Lung microvascular endothelial cell (primary cell): ENCODE measurements at places on chromosomes 2 and 18.

- DNase-seq, result peak; percentile 85
These were observed 63.4 kb upstream of the CHRNA1 start for GRCh38 chr2:174827371-174828369.

DNA sequence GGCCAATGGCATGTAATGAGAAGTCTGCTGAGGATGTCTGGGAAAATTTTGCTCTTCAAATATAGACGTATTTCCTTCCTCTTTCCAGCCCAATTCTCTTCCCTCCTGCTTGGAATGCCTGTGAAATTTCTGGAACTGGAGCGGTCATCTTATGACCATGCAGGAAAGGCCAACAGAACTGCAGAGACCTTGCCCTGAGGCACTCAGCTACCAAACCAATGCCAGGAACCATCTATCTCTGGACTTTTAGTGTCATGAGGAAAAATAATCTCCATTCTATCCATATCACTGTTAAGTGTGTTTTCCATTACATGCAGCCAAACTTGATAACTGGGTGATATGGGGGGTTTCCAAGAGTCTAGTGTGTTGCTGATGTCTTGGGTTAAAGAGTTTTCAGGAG lies 363.7 kb downstream of the SLC4A3 start:
- no peak for DNase-seq

GRCh38 chr2:205612636-205613035 lies 69.7 kb upstream of the NRP2 start:
- DNase-seq, result no peak

DNA sequence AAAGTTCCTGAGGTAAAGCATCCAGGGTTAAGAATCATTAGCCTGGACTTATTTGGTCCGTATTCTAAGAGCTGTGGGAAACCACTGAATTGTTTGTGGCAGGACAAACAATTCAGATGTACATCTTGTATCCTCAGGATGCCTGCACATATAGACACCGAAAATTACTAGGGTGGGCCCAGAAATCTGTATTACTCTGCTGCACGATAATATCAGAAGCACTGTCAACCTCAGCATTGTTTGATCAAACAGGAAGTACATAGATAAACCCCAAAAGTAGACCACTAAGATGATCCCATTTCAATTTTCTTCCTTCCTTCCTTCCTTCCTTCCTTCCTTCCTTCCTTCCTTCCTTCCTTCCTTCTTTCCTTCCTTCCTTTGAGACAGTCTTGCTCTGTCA lies 34.2 kb upstream of the SPRED2 start:
- DNase-seq, result no peak

DNA sequence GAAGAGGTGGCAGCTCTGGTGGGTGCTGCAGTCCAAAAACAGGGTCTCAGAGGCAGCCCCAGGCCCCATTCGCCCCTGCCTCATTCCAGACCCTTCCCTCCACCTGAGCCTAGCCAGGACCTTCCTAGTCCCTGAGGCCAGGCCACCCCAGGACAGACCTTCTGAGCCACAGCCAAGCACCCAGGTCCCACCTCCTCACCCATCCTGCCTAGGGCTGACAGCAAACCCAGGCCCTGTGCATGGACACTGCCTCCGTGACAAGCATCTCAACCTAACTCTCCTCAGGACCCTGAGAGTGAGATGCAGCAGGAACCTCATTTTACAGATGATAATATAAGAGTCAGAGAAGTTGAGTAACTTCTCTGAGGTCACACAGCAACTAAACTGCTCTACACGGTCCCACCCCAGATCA lies 15.5 kb downstream of the ADRA2B start:
- no peak for DNase-seq
